Activated CD8-positive, alpha-beta memory T cell treated with anti-CD3 and anti-CD28 coated beads, Interleukin-2, amount 50 U/mL, for 4 hours (primary cell): ENCODE measurements at places on chromosomes 7 and 10.

- no peak for DNase-seq
Measured at GRCh38 chr10:71902351-71902750, 51.3 kb upstream of the PSAP start.

DNA sequence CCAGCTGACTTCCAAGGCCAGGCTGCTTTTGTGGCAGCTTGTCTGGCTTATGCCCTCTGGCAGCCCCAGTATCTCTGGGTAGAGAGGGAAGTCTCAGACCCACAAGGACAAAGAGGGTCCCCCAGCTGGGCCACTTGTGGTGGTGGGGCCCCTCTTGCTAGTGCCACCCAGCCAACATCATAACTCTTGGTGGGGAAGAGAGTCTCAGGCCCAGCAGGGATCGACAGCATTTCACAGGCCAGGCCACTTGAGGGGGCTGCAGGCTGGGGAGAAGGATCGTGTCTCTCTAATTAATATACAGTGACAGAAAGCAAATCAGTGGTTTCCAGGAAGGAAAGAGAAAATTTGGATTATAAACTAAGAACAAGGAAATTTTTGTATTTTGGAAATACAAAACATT, 76.0 kb downstream of the TYW1B start:
- no peak for DNase-seq

- no peak for DNase-seq
Measured at GRCh38 chr10:3782146-3782450, 2.9 kb downstream of the KLF6 start.

GRCh38 chr7:4816419-4817080, 41.1 kb downstream of the AP5Z1 start:
- no peak for DNase-seq

DNA sequence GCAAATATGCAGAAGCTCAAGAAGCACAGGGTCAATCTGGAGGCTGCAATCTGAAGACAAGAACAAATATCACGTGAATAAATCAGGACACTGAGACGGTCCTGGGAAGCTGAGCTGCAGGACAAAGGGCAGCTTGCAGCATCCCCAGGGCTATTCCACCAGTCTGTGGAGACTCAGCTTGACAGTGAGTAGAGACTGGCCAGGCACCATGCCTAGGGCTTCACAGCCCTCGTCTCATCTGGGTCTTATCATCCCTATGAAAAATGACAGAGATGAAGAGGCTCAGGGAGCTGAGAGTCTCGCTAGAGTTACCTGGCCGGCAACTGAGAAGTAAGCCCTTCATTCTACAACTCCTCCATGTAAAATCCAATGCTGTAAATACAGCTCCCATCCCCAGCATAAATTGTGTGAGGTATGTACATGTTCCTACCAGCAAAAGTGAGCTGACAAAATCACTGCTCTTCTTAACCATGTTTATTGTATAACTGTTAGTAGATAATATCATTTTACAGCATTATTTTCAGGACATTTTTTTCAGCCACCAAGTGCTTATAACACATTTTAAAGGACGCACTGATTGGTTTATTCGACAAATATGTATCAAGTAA, 186.6 kb upstream of the IGFBP3 start:
- DNase-seq: no peak

- DNase-seq: no peak
Measured at GRCh38 chr7:108461840-108462239, 5.6 kb upstream of the NRCAM start.

- DNase-seq: no peak
Measured at GRCh38 chr7:54917613-54918391, 101.0 kb upstream of the EGFR start.

- DNase-seq: no peak
Measured at GRCh38 chr7:68107968-68108367, 1111.3 kb downstream of the TYW1 start.

DNA sequence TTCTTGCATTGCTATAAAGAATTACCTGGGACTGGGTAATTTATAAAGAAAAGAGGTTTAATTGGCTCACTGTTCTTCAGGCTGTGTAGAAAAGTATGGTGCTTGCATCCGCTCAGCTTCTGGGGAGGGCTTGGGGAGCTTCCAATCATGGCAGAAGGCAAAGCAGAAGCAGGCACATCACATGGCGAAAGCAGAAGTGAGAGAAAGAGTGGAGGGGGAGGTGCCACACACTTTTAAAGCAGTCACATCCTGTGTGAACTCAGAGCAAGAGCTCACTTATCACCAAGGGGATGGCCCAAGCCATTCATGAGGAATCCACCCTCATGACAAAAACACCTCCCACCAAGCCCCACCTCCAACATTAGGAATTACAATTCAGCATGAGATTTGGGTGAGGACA, 303.5 kb downstream of the OTUD1 start:
- no peak for DNase-seq

DNA sequence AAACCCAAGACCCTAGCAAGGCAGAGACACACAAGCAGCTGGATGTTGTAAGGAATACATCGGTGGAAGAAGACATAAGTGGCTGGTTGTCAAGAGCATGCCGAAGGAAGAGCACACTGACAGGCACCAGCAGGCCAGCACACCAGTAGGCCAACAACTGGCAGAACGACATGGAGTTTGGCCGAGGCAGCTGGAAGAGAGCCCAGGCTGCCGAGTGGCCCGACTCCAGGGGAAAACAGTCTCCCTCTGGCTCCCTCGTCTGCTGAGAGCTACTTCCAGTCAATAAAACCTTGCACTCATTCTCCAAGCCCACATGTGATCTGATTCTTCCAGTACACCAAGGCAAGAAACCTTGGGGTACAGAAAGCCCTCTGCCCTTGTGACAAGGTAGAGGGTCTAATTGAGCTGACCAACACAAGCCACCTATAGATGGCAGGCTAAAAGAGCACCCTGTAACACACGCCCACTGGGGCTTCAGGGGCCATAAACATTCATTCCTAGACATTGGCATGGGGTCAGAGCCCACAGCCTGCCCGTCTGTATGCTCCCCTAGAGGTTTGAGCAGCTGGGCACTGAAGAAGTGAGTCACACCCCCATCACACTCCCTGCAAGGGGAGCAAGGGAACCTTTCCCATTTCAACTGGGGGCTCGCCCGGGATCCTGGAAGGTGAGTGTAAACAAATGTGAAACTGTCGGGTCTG, 14.7 kb upstream of the TNS3 start:
- DNase-seq: no peak

DNA sequence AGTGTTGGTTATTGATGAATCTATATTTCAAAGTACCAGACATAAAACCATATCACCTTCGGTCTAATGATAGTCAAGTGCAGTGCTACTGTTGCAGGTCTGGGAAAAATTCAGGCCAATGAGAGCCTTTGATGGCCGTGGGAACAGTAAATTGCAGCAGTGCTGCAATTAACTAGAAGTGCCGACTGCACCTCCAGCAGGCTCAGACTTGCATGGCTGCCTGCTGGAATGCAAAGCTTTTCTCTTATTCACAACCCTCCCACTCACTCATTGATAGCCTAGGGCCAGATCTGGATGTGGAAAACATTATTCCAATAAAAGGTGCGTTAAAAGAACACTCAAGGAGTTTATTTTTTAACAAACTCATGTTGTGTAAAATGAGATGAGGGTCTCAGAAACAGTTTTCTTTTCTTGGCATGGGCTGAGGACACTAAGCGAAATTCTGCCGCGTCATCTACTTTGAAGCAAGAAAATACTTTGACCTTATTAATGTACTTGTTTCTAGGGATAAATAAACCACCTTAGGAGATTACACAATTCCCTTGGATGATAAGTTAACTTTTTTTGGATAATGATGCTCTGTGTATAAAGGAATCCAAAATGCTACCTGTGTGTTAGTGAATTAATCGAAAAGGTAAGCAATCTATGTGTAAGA, 17.1 kb downstream of the PLXDC2 start:
- no peak for DNase-seq
